Iris pigment epithelial cell (primary cell): ENCODE measurements at places on chromosomes 11 and 22.

DNA sequence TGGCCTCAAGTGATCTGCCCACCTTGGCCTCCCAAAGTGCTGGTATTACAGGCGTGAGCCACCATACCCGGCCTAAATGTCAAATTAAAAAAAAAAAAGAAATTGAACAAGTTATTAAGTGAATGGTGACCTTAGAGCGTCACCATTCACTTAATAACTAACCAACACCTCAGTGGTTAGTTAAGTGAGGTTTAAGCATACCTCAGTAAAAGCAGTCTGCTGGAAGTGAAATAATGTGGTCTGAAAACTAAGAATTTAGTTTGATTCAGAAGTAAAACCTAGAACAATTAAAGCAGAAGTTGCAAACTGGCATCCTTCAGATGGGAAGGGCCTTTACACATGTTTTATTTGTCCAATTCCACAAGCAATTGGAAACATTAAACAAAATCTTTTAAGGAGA, 71.5 kb downstream of the FCHSD2 start:
- DNase-seq, result no peak

DNA sequence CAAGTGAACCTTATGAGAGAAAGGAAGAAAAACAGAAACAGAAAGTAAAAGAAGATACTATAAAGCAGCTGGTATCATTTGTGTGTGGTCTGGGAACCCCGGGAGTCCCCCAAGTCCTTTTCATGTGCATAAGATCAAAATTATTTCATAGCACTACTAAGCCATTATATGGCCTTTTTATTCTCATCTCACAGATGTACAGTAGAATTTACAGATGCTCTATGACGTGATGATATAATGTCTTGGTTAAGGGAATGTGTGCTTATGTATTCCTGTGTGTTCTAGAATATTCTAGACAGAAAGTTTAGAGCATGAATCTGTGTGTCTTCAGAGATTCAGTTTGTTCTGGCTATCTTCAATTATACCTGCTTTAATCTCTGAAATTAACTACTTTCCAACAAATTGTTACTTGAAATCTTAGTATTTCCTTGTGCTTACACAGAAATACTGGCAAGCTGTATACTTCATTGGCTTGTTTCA, 8.6 kb upstream of the TPP1 start:
- no peak for DNase-seq

DNA sequence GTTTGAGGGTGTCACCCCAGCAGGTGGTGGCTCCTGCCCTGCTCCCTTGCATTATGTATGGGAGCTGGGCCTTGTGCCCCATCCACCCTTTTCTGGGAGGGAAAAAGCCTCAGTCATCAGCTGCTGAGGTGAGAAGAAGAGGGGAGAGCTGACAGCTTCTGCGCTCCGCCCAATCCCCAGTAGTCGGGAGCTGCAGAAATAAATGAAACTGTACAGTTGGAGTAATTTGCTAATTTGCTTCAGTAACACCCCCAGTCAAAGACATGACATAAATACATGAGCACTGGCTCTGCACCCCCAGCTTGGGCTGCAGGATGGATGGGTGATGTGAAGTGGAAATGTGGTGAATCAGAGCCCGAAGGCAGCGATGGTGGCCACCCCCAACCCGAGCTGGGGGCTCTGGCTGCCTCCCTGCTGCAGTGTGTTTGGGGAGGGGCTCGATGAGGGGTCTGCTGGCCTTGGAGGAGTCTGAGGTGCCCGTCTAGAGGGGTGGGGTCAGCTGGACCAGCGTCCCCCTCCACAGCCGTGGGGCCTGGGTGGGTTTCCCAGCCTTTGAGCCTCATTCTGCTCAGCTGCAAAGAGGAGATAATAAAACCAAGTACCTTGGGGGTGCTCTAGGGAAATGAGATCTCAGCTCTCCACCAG, 59.2 kb downstream of the MPPED1 start:
- no peak for DNase-seq

DNA sequence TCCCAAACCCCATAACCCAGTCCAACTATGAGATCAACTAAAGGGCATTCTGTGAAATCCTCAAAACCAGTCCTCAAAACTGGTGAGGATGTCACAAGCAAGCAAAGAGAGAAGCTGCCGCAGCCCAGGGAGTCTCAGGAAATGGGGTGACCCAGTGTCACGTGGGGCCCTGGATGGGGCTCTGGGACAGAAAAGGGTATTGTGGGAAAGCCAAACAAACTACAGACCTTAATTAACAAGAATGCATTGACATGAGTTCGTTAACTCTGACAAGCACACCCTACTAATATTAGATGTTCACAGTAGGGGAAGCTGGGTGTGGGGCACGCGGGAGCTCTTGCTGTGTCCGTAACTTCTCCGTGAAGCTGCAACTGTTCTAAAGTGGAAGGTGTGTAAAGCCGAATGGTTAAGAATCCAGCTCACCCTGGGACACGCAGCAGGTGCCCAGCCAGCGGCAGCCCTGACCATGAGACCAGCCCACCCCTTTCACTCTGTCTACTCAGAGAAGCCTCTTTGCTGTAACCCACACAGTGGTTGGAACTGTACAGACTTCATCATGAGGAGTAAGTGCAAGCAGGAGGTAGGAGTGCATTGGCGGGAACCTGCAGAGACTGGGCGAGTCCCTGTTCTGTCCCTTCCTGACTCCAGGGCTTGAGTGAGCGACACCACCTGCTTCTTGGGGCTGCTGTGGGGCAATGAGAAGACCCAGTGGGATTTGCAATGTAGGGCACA, 17.9 kb downstream of the LINC01488 start:
- DNase-seq, result no peak

DNA sequence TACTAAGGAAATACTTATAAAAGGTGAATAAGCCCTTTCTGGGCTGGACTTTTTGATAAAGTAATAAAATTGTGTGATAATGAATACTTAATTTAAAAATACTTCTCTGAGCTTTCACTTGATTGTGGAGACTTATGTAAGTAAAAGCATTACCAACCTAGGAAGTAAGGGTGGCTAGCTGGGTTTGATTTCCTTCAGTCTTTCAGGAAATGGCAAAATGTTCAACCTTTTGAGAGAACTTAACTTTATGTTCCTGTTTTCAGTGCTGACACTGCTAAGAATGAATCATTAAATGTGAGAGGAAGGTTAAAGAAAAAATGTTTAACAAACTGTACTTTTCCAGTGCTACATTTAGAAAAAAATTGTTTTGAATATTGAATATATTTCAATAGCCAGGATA, 900.3 kb downstream of the METTL15 start:
- DNase-seq, result no peak

DNA sequence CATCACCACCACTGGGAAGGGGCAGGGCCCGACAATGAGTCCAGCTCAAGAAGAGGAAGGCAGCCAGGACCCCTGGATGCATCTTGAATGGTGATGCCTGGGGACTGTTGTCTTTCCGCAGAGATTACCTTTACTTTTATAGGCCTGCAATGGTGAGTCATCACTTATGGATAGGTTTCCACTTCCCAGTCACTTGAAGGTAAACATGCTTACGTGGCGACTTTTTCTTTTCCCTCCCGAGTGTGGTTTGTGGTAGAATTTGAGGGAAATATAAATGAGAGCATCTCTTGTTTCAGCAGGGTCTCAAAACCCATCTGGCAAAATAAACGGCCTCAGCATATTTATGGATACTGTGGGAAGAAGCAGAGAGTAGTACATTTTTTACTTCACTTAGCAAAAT, at the start of gene MMP13:
TSS of gene MMP13 (minus strand) at position 109 of the 400 bp plus-strand sequence. CDS start at position 82, 27 bp downstream.
- no peak for DNase-seq

DNA sequence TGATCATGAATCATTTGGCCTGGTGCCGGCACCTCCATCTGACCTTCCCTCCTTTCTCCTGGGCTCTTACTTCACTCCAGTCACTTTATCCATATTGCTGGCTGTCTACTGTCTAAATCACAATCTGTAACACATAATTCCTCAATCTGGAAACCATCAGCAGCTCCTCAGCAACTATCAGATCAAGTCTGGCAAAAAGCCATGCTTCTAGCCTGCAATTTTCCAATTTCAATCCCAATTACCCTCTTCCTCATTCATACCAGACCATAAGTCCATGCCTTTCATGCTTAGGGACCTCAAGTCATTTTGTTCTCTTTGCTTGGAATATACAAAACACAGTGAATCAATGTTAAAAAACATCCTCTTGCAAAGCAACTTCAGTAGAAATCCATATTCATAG, 882.8 kb upstream of the ANO3 start:
- DNase-seq, result no peak

GRCh38 chr11:78532991-78533390, 41.7 kb downstream of the NARS2 start:
- no peak for DNase-seq

DNA sequence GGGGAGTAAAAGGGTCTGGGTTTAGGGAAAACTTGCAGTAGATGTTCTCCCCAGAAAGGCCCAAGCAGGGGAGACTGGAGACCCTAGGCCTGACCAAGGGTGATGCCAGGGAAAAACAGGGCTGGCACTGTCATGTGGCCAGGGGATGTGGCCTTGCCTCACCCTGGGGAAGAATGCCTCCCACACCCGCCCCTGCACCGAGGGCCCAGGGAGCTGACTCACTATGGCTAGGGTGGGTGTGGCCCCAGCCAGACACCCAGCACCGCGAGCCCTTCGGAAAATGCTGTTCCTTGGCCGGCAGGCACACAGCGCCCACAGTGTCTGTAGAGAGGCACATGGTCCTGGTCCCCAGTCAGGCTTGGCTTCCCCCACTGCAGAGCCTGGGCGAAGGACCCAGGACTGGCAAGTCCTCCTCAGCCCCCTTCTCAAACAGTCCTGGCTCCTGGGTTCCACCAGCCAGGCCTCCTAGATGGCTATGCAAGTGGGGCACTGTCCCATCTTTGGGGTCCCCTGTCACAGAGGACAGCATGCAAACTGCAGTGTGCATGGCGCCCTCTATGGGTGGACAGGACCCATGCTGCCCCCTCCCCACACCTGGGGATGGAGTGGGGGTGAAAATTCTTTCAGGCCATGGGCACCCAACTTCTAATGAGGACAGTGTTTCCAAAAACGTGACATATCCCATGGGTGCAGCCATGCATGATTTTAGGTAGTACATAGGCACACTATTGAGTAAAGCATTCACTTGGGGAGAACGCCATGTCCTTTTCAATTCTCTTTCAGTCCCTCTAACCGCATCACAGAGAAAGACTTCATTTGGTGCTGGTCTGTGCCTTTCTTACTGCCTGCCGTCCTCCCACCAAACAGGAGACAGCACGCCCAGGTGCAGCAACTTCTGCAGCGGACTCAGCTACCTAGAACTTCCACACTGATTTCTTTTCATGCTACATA, 15.2 kb downstream of the TMPRSS5 start:
- peak; percentile 77 for DNase-seq

DNA sequence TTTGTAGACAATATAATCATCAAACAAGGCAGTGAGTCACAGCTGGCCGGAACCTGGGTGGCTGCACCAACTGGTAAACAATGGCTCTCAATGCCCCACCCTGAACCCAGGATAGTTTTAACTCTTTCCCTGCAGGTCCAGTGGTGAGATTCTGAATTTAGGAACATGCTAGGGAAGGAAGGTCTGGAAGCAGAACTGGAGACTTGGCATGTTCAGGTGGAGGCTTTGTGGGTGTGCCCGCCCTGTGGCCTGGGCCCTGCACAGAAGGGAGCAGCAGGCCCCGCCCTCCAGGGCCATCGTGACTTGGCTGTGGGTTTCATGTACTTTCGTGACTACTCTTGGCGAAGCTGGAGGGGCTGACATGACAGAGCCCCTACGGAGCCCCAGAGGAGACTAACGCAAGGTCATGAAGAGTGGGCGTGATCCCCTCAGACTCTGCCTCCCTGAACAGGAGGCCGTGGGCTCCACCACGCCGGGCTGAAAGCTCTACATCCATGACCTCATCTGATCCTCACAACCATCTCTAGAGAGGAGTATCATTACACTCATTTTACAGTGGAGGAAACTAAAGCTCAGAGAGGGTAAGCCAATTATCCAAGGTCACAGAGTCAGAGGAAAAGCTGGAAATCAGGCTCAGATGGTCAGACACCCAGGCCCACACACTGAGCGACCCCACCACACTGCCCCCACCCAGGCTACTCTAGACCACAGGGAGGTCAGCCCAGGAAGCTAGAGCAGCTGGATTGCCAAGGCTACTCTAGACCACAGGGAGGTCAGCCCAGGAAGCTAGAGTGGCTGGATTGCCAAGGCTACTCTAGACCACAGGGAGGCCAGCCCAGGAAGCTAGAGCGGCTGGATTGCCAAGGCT, 27.3 kb downstream of the MAFF start:
- peak; percentile 76 for DNase-seq

- DNase-seq, result no peak
Observed at GRCh38 chr22:39896313-39896996, 2.9 kb upstream of the ENTHD1 start.

- DNase-seq, result no peak
Observed at GRCh38 chr22:35329114-35329847, 29.6 kb downstream of the TOM1 start.

- DNase-seq, result no peak
Observed at GRCh38 chr11:1638344-1638743, 8.8 kb downstream of the KRTAP5-5 start.

DNA sequence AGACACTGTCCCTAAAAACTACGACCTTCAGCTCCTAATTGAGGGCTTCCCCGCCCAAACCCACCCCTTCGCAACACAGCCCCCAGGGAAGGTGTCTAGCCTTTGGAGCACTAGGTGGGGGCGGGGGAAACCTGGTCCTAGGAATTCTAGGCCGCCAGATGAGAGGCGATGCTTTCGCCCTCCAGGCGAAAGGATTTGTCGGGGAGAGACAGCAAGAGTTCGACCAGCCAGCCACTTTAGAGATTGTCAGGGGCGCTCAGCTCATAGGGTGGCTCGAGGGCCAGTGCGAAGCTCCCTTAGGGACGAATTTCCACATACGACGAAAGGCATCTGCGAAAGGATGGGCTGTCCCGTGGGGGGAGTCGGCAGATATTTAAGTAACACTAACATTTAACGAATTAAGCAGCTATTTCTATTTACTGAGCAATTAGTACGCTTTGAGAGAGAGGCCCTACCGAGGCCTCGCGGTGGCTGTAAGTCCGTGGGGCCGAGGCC, 5.3 kb downstream of the CD248 start:
- DNase-seq, result no peak

GRCh38 chr11:114180301-114181055, 115.7 kb upstream of the NNMT start:
- DNase-seq, result no peak

DNA sequence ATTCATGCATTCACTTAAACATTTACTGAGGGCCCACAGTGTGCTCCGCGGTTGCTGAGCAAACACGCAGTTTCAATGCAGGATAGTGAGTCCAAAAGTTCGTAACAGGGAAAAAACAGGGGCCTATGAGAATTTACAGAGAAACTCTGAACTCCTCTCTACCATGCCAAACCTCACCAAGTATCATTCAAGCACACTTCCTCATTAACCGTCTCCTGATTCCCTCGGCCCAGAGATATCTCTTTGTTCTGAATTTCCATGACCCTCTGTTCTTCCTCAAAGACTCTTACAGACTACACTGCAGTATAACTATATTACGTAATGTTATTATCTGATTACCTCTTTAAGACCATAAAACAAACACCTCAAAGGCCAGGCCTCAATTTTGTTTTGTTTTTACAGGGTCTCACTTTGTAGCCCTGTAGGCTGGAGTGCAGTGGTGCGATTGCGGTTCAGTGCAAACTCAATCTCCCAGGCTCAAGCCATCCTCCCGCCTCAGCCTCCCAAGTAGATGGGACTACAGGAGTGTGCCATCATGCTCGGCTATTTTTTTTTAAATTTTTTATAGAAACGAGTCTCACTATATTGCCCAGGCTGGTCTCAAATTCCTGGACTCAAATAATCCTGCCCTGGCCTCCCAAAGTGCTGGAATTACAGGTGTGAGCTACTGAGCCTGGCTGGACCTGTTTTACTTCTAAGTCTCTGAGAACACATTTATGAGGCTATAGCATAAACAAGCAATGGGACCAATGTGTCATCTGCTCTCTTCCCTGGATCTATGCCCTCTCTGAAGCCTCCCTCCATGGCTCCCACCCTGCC, 3.6 kb downstream of the HPS4 start:
- DNase-seq, result no peak

GRCh38 chr22:17578136-17578754, 14.9 kb downstream of the SLC25A18 start:
- peak; percentile 57 for DNase-seq
